Thymus (tissue), 14 donors: ENCODE measurements at places on chromosomes 5 and 9.

- no peak for DNase-seq
- H3K27me3 ChIP-seq: no peaks in the 10 kb centered on the region
- no peaks in the 10 kb centered on the region for H3K36me3 ChIP-seq
- H3K27ac ChIP-seq: no peak overlapping the region
These were observed 288.9 kb downstream of the TRPM3 start for GRCh38 chr9:70832492-70832891.

DNA sequence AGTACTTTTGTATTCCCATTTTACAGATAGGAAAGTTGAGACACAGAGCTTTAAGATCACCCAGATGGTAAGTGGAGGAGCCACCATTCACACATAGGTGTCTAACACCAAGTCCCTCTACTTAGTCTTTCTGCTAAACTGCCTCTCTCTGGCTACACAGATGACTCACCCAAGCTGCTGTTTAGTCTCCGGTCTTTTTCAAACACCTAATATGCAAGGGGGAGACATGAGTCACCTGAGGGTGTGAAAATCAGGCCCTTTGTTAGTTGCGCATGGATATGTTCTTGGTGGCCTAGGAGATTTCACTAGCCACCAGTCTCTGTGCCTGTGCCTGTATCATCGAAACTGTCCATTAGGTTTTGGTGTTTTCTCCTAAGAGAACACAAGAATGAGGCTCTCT, 117.8 kb downstream of the MAST4 start:
- no peak for DNase-seq
- no peaks in the 10 kb centered on the region for H3K27me3 ChIP-seq
- H3K4me1 ChIP-seq: no peaks in the 10 kb centered on the region
- H3K36me3 ChIP-seq: no peaks in the 10 kb centered on the region

DNA sequence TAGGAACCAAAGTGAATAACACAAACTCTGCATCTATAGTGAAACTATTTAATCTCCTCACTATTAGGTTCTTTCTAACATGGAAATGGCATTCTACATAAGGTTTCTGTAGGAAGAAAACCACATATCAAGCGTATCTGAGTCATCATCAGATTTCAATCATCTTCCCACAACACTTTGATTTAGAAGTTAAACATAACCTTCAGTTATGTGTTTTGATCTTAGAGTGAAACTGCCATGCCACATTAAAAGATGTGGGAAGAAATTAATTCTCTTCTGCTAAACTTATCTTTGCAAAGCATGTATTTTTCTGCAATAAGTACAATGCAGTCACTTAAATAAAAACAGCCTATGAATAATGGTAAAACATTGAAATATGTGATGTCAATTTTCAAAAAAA, 55.0 kb downstream of the MEF2C start:
- no peaks in the 10 kb centered on the region for H3K36me3 ChIP-seq
- H3K4me3 ChIP-seq: no peak overlapping the region
- no peak for DNase-seq
- no peaks in the 10 kb centered on the region for H3K27me3 ChIP-seq
- H3K27ac ChIP-seq: no peak overlapping the region
- H3K4me1 ChIP-seq: peaks cover 3% of the 10 kb centered on the region

GRCh38 chr9:70315389-70315788, 56.6 kb downstream of the SMC5 start:
- no peak overlapping the region for H3K27ac ChIP-seq
- no peak for DNase-seq
- H3K27me3 ChIP-seq: no peaks in the 10 kb centered on the region
- H3K4me1 ChIP-seq: no peaks in the 10 kb centered on the region
- H3K4me3 ChIP-seq: no peak overlapping the region

DNA sequence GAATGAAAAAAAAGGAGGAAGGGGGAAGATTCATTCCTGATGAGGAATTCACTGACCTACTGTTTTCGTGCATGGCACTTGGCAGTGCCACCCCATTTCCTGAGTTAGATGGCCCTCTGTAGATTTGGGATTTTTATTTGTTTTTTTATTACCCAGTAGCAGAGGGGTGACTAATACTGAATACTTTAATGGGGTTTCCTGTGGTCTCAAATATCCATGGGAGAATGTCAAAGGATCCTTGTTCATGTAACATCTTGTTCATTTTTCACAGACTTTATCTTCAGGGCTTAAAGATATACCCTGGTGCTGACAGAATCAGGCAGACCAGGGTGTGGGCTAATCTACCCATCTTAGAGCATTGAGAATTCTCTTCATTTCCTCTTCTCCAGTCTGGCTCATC, 93.0 kb downstream of the MAMDC2 start:
- H3K36me3 ChIP-seq: no peaks in the 10 kb centered on the region
- H3K4me1 ChIP-seq: no peaks in the 10 kb centered on the region
- H3K27me3 ChIP-seq: no peaks in the 10 kb centered on the region
- H3K27ac ChIP-seq: no peak overlapping the region
- no peak for DNase-seq

DNA sequence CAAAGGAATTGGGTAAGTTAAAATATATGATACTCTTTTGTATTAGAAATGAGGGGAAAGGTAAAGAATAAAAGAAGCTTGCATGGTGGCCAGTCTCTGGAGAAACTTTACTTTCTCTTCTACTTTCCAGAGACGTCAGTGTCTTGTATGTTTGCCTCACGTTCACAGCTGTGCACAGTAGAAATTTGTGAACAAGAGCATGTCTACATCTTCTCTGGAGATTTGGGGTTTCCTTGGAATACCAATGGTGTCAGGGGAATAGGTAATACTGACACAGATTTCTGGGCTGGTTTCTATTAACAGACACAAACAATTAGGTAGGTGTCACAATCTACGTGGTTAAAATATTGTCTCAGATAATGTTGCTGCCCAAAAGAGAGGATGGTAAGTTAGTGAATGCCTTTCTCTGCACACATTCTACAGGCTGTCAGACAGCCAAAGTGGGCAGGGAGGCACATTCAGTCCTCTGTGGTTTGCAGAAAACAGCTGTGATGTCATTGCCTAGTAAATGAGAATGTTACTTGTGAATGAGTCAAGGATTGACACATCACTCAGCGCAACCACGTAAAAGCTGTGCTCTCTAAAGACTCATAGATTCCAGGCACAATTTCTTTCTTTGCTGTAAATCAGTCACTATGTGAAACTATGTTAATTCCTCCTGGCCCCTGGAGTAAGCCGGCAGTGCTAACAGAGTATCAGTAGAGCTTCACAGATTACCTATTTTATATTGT, 397.1 kb downstream of the MAN2A1 start:
- DNase-seq: no peak
- no peaks in the 10 kb centered on the region for H3K36me3 ChIP-seq
- no peak overlapping the region for H3K4me3 ChIP-seq
- H3K27ac ChIP-seq: no peak overlapping the region
- peaks cover 2% of the 10 kb centered on the region for H3K4me1 ChIP-seq
- H3K27me3 ChIP-seq: no peaks in the 10 kb centered on the region

GRCh38 chr9:93536167-93536566, 40.2 kb upstream of the PHF2 start:
- H3K27ac ChIP-seq: no peak overlapping the region
- H3K4me3 ChIP-seq: no peak overlapping the region
- no peak for DNase-seq

DNA sequence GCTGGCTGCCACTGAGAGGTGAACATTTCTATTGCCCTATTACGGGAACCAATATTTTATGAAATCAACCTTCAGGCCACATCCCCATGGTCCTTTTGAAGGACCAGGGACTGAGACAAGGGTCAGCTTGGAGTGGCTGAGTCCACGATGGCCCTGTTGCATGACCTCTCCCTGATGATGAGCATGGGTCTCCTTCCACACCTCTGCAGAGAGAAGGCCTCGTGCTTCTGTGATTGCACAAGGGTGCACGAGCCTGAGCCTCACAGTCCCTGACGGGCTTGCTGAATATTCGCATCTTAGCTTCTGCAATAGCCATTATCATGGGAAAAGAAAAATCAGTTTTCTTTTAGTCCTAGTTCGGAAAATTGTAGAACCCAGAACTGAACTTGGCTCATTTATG, 255.0 kb upstream of the IRX2 start:
- H3K36me3 ChIP-seq: no peaks in the 10 kb centered on the region
- H3K4me3 ChIP-seq: no peak overlapping the region
- H3K27me3 ChIP-seq: no peaks in the 10 kb centered on the region
- no peak for DNase-seq

- no peaks in the 10 kb centered on the region for H3K36me3 ChIP-seq
- no peaks in the 10 kb centered on the region for H3K27me3 ChIP-seq
- peaks cover 5% of the 10 kb centered on the region for H3K4me1 ChIP-seq
These were observed 19.5 kb upstream of the GOLPH3 start for GRCh38 chr5:32193591-32193990.

DNA sequence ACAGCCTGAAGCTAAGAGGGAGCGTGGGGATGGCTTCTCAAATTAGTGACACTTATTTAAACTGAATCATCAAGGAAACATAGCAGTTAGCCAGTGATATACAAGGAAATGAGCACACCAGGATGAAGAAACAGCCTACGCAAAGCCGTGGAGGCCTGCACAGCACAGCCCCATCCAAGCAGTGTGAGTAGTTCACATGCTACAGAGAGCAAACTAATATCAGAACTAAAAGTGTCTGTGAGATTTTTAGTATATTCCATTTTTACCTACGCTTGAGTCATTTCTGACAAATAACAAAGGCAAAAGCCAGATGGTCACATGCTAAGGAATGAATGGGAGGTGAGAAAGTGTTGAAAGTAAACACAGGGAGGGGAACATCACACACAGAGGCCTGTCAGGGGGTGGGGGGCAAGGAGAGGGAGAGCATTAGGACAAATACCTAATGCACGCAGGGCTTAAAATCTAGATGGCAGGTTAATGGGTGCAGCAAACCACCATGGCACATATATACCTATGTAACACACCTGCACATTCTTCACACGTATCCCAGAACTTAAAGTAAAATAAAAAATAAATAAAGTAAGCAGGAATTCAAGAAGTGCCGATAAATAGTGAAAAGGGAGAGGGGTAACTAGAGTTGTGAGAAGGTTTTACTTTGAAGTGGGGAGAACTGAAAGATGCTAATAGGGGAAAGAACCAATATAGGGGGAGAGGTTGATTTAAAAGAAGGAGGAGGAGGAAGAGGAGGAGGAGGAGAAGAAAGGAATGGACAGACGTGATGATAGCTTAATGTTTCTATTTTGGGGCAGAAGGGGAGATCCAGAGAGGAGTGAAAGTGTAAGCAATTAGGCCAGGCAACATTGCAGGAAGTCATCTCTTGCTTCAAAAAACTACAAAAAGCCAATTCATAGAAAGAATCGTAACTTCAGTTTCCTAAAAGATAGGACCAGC, 100.9 kb upstream of the PTGER4 start:
- no peaks in the 10 kb centered on the region for H3K27me3 ChIP-seq
- H3K4me3 ChIP-seq: no peak overlapping the region
- DNase-seq: no peak
- no peaks in the 10 kb centered on the region for H3K36me3 ChIP-seq
- no peak overlapping the region for H3K27ac ChIP-seq

- H3K27ac ChIP-seq: no peak overlapping the region
- no peaks in the 10 kb centered on the region for H3K36me3 ChIP-seq
- no peak overlapping the region for H3K4me3 ChIP-seq
These were observed 44.7 kb upstream of the AKNA start for GRCh38 chr9:114432323-114433067.

DNA sequence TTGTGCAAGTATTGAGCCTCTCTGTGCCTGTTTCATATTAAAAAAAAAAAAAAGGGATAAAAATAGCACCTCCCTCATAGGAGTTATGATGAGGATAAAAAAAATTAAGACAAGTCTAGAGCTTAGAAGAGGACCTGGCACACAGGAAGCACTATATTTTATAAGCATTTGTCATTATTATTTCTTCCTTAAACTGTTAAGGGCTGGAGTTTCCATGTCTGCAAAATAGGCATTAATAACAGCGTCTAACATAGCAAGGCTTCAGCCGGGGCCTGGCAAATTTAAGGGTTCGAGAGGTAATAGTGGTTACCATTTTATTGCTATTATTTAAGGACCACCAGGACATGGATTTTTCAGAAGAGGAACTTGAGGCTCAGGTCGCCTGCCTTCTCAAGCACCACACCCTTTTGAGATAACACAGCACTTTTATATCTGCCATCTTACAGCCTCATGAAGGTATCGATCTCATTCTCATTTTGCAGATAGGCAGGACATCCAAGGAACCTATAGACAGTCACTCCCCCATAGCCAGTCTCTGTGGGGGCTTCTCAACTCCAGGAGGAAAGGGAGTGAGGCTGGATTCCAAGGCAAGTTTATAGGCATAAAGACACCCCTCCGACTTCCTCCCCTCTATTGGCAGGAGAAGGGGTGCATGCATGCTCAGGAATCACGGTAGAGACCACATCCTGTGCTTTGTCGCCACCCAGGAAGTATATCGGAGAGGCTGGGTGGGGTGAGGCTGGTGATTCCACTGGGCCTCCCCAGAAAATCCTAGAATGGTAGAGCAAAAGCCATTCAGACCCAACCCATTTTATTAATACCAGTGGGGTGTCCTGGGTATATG, 2.4 kb downstream of the ANXA6 start:
- peak overlapping the region; percentile 93 for H3K4me3 ChIP-seq
- peak overlapping the region; percentile 93 for H3K27ac ChIP-seq
- DNase-seq: no peak

DNA sequence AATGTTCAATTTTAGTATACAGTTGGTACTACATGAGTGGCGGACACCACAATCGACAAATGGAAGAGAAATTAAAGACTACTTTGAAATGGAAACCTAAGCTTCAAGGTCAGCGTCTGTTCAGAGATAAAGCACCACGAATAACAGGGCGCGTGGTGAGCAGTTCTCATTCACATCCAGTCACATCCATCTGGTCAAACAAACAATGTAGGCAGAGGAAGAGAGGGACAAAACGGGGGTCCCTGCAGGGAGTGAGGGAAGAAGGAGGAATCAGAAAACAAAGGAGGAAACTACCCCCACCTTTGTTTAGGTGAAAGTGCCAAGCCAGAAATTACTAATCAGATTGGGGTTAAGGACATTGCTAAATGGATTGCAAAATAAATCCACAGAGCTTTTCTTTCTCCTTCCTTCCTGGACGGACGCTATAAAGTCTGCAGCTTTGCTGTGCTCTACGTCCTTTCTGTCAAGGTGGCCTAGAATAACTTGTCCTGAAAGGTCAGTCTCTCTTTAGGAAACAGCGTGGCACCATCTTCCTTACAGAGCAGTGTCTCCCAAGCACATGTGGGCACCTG, 138.6 kb downstream of the ENTREP1 start:
- no peaks in the 10 kb centered on the region for H3K27me3 ChIP-seq
- H3K27ac ChIP-seq: no peak overlapping the region
- DNase-seq: no peak
